ENCODE measurements at places on chromosomes 7 and 10.

DNA sequence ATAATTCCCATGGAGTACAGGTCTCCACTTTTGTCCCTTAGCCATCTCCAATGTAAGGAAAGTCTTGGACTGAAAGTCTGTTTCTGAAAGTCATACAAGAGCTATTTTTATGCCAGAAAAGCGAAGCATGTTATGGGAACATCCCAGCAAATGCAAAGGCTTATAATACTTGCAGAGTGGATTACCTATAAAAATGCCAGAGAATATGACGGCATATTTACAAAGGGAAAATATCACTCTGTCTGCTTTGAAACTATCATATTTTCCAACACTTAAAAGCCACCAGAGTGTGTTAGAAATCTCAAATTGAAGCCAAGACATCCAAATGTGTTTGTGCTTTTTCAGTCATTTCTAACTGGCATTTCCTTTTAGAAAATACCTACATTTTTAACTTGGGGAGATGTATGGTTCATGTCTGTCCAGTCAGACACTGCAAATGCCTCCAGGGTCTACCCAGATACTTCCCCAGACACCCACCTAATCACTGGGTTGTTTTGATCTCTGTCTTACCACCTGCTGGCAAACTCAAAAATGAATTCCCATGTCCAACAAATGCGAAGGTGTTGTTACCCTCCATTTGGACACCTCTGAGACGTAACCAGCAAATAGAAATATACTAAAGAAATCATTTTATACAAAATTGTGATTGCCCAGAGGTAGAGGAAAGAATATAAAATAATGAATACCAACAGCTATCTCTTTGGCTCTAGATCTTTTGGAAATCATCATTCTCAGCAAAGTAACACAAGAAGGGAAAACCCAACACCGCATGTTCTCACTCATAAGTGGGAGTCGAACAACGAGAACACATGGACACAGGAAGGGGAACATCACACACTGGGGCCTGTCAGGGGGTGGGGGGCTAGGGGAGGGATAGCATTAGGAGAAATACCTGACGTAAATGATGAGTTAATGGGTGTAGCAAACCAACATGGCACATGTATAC lies 1.2 kb downstream of the ITIH2 start:
- DNase-seq: no peak

- DNase-seq: no peak
These were observed 91.5 kb downstream of the MYO3A start for GRCh38 chr10:26025523-26025922.

GRCh38 chr7:23654508-23654907 lies 25.5 kb upstream of the FAM221A start:
- no peak for DNase-seq

- no peak for DNase-seq
These were observed 27.9 kb upstream of the PWWP2B start for GRCh38 chr10:132368881-132369635.

GRCh38 chr7:36663481-36663880 lies 60.8 kb downstream of the AOAH start:
- no peak for DNase-seq

- no peak for DNase-seq
These were observed 225.2 kb upstream of the PRSS58 start for GRCh38 chr7:142482891-142483658.

- no peak for DNase-seq
These were observed 914 bp downstream of the SDHAF3 start for GRCh38 chr7:97118306-97118917.

DNA sequence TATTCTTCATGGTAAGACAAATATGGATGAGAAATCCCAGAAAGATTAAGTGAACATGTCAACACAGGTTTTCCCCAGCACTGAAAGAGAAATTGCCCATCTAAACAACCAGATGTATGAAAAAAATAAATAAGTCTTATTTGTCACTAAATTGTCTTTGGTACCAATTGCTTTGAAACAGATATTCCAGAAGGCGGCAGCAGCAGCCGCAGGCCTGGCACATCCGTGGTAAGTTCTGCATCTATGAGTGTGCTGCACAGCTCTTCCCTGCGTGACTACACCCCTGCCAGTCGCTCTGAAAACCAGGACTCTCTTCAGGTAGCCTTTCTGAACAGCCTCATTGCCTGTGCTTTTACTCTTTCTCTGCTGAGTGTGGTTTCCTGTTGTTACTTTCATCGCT lies 49.7 kb upstream of the GATAD1 start:
- DNase-seq: no peak

GRCh38 chr10:104077663-104078151 lies 8.0 kb downstream of the COL17A1 start:
- no peak for DNase-seq

GRCh38 chr7:110784749-110785148 lies 306.2 kb upstream of the LRRN3 start:
- no peak for DNase-seq

DNA sequence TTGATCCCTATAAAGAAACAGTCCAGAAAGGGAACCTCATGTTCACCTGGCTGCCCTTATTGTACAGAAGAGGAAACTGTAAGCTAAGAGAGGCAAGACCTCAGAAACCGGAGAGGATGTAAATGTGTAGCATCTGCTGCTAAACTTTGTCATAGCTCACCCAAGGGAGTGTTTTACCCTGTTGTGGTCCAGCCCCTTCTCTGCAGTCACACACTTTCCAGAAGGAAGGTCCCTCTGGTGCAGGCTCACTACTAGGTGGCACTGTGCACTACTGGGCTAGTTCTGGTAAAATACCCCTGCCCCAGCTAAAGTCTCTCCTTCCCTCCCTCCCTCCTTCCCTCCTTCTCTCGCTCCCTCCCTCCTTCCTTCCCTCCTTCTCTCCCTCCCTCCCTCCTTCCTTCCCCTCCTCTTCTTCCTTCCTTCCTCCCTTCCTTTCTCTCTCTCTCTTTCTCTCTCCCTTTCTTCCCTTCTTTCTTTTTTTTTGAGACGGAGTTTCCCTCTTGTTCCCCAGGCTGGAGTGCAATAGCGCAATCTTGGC lies 42.5 kb upstream of the LCOR start:
- DNase-seq: no peak

DNA sequence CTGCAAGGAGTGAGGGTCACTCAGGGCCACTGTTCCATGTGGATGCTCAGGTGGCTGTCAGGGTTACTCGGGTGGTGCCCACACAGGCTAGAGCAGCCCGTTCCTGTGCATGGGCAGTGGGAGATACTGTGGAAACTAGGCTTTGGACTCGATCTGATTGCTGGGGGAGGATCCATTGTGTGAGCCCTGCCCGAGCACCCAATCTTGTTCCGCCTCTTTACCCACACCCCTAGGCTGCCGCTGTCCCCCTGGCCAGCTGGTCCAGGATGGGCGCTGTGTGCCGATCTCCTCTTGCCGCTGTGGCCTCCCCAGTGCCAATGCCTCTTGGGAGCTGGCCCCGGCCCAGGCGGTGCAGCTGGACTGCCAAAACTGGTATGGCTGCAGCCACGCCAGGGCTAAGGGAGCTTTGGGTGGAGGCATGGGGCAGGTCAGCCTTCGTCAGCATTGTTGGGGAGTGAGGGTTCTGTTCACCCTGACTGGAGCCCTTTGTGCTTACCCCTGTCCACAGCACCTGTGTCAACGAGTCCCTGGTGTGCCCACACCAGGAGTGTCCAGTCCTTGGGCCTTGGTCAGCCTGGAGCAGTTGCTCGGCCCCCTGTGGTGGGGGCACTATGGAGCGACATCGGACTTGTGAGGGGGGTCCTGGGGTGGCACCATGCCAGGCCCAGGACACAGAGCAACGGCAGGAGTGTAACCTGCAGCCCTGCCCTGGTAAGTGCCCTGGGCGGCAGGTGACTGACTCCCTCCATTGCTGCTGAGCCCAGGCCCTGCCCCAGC lies 12.4 kb upstream of the ZNF862 start:
- DNase-seq: no peak

DNA sequence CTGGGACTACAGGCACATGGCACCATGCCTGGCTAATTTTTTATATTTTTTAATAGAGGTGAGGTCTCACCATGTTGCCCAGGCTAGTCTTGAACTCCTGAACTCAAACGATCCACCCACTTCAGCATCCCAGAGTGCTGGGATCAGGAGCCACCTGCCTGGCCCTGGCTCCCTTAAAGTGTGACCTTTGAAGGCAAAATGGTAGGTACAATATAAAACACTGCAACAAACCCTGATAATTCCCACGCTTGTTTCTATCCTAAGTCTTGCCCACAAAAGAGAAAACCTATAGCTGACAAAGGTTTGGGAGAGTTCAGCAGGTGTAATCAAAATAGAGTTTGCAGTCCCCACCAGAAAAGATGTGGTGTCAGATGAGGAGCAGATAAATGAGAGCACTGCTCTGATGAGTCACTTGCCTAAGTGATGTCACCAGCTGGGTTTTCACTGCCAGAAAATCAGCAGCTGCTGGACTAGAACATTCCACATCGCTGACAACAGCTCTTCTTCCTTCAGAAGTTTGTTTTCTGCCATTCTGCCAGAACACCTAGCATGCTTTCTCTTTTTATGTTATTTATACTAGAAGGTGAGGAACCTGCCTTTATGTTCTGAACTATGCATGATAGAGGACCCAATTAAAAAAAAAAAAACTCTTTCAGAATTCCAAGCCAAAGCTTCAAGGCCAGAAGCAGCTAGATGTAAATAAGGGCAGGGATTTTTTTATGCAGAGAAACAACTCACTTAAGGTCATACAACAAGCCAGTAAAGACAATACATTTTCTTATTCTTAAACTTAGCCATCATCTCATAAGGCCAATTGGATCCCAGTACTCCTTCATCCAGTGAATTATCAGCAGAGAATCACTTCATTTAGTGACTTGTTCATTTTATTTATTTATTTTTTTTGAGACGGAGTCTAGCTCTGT lies 18.0 kb downstream of the PURB start:
- DNase-seq: no peak

DNA sequence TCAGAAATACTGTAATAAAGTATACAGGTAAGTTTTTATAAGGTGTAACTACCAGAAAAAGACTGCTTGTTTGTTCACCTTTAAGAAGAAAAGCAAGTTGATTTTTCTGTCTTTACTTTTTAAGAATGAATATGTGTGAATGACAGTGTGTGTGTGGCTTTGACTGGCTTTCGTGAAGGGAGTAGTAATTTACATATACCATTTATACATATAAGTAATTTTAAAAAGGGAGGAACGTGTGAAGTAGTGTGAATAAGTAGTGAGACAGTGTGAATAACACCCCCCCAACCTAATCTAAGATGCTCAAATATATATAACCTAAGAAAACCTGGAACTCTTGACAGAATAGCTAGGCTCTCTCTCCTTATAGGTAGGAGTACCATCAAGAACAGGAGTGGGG lies 33.2 kb downstream of the RBM33 start:
- no peak for DNase-seq

GRCh38 chr7:16817536-16817935 lies 12.7 kb upstream of the AGR2 start:
- no peak for DNase-seq

- DNase-seq: no peak
These were observed 71.2 kb upstream of the DUSP5 start for GRCh38 chr10:110426294-110427181.

- DNase-seq: peak; percentile 76
These were observed 15.4 kb downstream of the SEC24C start for GRCh38 chr10:73759512-73760115.

- no peak for DNase-seq
These were observed 218.3 kb downstream of the FAM107B start for GRCh38 chr10:14556285-14556956.

DNA sequence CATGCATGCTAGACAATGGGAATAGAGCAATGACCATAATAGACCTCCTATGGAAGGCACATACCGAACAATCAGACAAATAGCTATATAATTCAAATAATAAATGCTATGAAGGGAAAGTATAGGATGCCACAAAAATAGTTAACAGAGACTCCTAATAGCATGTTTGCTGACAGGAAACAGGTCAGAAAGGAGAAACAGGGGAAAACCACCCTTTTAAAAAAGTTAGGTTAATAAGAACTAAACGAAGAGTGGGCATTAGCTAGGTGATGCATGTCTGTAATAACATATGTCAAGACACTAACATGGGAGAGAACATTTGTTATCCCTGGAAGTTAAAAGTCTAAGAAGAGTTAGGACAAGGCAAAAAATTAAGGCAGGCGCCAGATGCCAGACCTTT lies 58.9 kb downstream of the ABI1 start:
- no peak for DNase-seq

- no peak for DNase-seq
These were observed 24.4 kb downstream of the EPHB4 start for GRCh38 chr7:100802951-100803350.

DNA sequence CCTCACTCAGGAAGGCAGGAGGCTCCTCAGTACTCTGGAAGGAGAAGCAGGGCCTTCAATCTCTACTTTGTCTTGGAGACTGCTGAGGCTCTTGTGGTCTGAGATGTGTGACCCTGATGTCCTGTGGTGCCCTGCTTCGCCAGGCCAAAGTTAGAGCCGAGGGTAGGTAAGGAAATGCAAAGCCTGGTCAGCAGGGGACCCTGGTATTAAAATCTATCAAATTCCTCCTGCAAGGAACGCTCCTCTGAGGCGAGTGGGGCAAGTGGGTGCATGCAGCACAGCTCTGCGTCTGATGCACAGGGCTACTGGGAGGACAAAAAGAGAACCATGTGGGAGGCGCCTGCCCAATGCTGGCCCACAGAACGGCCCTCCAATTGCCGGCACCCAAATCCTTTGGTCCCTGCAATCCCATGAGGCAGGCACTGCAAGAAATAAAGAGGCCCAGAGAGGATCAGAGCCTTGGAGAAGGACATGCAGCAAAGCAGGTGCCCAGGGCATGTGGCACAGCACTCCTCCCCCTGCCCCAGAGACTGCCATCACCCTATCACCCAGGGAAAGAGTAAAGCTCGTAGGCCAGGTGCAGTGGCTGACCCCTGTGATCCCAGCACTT lies 23.1 kb upstream of the ZMIZ1 start:
- DNase-seq: no peak

GRCh38 chr7:38881015-38881414 lies 28.0 kb downstream of the VPS41 start:
- DNase-seq: no peak

DNA sequence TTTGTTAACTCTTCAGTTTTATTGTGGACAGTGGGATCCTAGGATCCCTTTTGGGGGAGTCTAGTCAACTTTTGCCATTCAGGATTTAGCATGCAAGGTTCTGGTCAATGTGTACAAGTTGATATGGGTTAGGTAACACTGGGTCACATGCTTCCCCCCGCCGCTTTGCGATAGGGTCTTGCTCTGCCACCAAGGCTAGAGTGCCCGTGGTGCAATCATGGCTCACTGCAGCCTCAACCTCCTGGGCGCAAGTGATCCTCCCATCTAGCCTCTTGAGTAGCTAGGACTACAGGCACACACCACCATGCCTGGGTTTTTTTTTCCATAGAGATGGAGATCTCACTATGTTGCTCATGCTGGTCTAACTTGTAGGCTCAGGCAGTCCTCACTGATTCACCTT lies 3.2 kb upstream of the CSGALNACT2 start:
- DNase-seq: no peak

- no peak for DNase-seq
These were observed 5.1 kb upstream of the ELFN1 start for GRCh38 chr7:1664711-1665548.
